ENCODE measurements at places on chromosomes 4 and X.

- no peak for DNase-seq
Measured at GRCh38 chr4:165079476-165079875, 25.8 kb downstream of the TRIM75 start.

GRCh38 chrX:54999717-55000598 is at the start of gene APEX2:
TSS of gene APEX2 (plus strand) at chrX:55000363. CDS start at chrX:55000423, 60 bp downstream.
- DNase-seq, result peak; percentile 89

GRCh38 chr4:173859091-173859713 is 329.2 kb upstream of the HAND2 start:
- DNase-seq, result no peak

DNA sequence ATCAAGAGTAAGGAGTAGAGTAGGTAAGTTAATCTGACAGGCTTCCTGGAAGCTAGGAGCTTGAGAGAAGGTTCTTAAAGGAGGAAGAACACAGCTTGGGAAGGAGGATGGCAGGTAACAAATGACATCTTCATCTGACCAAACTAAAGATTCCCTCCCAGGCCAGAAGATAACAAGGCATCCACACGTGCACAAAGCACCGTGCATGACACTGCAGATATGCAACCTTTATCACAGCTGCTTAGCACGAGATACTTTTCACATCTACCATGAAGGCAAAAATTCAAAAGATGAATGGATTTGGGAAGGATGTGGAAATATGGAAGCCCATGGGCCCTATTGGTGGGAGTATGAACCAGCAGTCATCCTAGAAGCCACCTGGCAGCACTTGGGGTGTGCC is 34.3 kb downstream of the CD99L2 start:
- DNase-seq, result no peak

GRCh38 chr4:153758136-153758535 is 1.7 kb downstream of the RNF175 start:
- no peak for DNase-seq

DNA sequence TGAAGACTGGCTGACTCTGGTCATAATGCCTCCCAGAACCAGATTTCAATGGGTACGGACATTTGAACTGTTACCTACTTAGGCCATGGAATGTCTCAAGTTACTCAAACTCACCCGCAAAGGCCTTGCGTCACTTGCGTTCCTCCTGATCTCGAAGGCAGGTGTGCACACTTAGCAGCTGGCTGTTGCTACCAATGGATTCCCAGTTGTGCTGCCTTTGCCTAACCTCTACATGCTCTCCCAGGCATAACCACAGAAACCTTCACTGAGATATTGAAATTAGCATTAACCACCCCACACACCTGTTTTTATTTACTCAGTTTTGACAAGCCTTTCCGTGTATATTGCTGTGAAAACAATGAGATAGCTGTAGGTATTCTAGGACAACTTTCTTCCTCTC is 2.8 kb downstream of the ERVMER34-1 start:
- peak; percentile 76 for DNase-seq
